ENCODE measurements at places on chromosomes 1 and 21.

DNA sequence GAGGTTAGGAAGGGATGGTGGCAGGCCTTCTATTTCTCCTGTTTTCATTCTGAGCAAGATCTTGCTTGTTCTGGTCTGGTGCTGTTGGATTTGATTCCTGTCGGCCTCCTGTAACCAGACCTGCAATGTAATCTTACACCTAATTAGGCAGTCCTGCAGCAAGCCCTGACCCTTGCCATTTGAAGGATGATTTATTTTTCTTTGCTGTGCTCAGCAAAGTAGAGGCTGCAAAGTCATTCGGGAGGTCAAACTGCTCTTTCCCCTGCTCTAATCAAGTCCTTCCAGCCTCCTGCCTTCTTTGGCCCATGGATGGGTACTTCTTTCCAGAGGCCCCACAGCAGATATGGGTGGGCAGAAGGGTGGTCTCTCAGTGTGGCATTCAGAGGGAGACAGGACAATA lies 417.7 kb upstream of the USP24 start:
- no peak for DNase-seq

DNA sequence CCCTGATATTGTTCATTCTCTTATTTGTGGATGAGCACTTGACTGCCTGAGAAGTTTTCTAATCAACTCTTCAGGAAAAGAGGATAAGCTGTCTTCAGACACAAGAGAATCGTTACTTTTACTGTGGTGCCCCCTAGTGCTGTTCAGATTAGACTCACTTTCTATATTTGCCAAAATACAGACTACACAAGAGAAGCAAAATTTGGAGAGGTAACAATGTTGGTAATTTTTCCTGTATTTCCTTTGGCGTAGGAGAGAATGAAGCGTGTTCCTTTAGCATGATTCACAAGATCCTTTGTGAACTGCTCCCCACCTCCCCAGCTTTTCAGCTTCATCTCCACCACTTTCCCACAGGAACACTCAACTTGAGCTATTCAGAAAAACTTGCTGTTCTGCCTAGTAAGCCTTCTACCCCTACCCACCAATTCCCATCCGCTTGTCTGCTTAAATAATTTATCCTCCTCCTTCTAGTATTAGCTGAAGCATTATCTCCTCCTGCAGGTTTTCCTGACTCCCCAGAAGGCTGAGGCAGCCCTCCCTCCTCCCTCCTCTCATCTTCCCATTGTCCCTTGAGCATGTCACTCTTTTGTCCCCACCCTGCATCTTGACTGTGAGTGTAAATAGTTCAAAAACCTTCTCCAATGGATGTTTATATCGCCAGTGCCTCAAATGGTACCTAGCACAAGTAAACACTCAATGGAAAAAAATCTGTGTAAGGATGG lies 4.5 kb downstream of the TNFSF4 start:
- no peak for DNase-seq

DNA sequence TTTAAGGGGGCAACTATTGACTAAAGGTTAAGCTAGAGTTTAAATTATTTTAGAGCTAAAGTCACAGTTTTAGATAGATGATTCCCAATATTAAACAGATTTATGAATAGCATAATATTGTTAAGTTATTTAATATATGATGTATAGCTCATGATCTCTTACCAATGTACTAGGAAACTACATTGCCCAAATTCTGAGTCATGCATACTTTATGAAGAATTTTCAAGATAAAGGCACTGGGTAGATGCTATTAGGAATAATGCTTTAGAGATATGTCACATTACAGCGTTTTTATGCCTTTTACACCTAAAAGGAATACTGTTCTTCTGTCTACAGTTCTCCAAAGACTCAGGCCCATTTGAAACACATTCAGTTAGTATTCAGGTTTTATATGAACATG lies 215.1 kb downstream of the NCAM2 start:
- DNase-seq, result no peak

- DNase-seq, result no peak
Measured at GRCh38 chr1:85087659-85088407, 39.5 kb upstream of the MCOLN3 start.

- no peak for DNase-seq
Measured at GRCh38 chr1:37987679-37988078, 2.1 kb downstream of the SF3A3 start.

GRCh38 chr1:79792219-79792930 lies 785.8 kb upstream of the ADGRL4 start:
- no peak for DNase-seq

DNA sequence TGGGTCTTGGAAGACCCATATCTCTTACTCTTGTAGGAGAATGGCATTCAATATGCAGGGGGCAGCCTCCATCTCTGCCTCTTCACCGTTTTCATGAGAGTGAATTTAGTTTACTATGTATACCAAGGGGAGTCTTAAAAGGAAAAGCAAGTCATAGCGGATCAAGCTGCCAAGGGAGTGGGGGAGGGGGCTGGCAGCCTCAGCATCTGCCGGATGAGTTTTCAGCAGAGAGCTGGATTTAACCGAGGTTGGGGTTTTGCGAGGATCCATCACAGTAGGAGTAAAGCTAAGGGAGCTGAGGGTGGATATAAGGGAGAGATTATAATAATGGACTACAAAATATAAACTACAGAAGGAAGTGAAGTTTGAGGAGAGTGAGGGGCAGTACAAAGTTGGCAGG lies 9.9 kb downstream of the CD160 start:
- no peak for DNase-seq

DNA sequence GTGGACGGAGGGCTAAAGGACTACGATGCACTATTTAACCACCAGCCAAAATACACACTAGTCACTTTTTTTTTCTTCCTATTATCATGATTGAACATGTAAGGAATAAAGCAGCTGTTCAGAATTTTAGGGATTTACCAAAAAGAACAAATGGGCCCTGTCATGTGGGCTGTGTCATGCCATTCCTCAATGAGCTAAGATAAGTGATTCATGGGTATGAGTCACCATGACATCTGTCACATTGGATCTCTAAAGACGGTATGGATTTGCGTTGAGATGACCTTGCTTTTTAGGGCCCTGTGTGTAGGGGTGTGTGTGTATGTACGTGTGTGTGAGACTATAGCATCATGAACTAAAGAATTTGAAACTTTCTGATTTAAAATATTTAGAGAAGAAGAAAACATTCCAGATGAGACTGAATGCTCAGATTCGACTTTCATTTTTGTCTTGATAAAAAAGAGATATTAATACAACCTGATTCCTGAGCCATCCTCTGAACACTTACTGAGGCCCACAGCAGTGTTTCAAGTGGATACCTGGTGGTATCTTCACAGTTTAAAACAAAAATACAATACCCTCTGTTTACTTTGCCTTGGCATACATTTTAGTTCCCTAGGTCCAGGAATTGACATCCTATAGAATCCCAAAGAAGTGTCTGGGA lies 246.1 kb upstream of the DUSP10 start:
- no peak for DNase-seq

- DNase-seq, result peak; percentile 72
Measured at GRCh38 chr1:151837197-151837596, 2.4 kb downstream of the C2CD4D start.

GRCh38 chr1:221105578-221105977 lies 226.3 kb downstream of the HLX start:
- DNase-seq, result no peak

GRCh38 chr1:119724611-119725218 lies 13.0 kb downstream of the PHGDH start:
- DNase-seq, result no peak

DNA sequence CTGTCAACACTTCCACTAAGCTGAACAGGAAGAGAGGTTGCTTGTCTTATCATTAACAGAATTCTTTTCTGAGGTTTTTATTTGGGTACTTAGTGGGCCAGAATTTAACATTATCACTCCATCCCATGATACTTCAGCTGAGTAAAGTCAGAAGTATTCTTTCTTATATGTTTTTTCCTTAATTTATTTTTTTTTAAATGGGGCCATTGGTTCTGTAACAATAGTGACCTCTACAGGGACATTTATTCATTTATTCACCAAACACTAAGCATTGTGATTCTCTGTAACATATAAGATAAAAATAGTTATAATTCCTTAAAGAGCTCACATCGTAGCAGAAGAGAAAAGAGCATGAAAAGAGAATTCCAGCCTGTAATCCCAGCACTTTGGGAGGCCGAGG lies 9.8 kb downstream of the GREM2 start:
- DNase-seq, result no peak

DNA sequence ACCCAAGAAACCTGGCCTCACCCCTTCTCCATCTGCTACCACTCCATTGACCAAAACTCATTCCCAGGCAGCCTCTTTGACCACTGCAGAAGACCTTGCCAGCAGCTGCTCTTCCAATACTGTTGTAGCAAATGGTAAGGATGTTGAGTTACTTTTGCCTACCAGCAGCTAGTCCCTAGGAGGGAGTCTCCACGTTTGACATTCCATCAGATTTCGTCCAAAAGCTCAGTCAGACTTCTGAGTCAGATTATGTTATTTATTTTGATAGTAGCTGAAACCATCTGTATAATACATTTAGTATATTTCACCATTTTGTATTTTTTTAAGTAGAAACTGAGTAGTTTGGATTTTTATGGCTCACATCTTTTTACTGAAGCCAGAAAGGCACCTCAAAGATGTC lies 51.5 kb upstream of the WNT2B start:
- no peak for DNase-seq

GRCh38 chr1:223242971-223243370 lies 99.9 kb upstream of the TLR5 start:
- DNase-seq, result no peak

GRCh38 chr1:202023001-202023433 lies 12.6 kb downstream of the ELF3 start:
- DNase-seq, result no peak

- no peak for DNase-seq
Measured at GRCh38 chr21:14243874-14244273, 27.9 kb downstream of the RBM11 start.

DNA sequence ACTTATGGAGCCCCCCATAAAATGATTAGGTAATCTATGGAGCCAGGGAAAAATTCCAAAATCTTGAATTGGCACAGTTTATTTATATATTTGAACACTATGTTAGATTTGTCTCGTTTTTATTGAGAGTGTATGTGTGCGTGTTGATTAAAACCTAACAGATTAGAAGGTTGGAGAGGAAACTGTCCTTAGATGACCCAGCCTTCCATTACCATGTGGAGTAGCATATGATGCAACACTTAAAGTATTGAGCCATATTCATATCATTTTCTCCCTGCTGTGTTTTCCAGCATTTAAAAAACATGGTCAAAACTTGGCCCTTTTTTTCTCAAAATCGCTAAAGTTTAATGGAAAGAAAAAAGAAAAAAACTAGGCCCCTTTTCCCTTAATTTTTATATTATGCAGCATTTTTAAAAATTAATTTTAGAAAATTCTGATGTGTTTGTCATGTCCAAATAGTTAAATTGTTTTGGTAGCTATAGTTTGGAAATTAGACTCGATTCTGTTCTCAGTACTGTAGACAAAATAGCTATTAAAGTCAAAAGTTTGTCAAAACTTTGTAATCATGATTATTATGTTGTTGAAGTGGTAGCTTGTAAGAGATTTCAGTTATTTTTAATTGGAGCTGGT lies 2.3 kb downstream of the LRRC8D start:
- no peak for DNase-seq

- peak; percentile 68 for DNase-seq
Measured at GRCh38 chr21:31293986-31294385, 50.1 kb downstream of the TIAM1 start.

DNA sequence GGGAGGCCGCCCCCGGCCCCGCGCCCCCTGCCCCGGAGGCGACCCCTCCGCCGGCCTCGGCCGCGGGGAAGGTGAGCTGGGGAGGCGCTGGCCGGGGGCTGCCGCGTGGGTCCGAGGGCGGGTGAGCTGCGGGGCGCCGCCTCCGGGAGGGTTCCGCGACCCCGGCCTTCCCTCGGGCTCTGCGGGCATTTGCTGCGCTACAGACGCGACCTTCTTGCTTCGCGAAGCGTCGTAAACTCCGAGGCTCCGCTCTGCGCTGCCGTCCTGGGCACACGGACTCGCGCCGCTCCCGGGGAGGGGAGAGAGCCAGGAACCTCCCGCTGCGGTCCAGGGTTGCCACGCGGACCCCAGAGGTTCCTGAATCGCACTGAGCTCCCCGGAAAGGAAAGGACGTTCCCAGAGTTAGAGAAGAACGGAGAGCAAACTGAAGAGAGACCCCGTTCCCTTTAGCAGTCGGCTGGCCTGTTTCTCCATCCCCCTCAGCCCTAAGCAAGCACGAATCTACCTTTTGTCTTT lies 345 bp downstream of the SLX9 start:
- DNase-seq, result no peak

DNA sequence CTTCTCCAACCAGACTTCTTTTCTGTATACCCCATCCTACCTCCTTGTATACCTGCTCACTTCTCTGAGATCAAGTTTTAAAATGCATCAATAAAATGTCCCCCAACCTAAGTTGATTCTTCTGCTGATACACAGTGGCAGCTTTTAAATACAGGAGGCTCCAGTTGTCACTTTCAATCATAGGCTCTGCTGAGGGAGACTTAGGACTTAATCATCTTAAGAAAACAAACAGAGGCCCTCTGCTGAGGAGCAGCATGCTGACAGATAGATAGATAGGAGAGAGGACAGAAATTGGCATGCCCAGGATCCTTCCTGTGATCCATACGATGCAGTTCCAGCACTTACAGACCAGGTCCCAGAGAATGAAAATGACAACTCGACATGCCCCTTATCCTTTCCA lies 311.0 kb upstream of the PROX1 start:
- DNase-seq, result no peak

- no peak for DNase-seq
Measured at GRCh38 chr1:78281580-78281979, 209.2 kb upstream of the PTGFR start.

DNA sequence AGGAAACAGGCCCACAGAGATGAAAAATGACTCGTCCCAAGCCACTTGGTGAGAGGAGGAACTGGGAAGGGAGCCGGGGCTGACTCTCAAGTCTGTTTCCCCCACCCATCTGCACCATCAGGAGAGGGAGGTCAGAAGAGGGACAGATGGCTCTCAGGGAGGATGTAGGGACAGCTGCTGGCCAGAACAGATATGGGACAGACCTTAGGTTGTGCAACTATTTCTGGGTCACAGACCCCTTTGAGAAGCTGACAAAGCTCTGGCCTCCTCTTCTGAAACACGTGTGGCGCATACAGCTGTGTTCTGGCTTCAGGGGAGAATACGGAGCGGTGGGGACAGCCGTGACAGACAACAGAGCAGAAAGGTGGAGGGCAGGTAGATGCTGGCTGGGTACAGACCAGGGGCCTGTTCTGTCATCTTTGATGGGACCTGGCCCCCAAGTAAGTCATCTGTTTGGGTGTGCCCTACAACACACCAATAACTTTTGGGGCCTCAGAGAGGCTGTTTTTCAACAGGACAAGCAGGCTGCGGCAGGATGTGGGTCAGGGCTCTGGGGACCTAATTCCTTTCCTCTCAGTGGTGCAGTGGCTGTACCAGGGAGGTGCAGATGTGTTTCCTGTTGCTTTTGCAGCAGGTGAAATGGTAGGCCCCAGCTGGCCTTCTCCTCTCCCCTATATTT lies 7.3 kb downstream of the SH3BGRL3 start:
- DNase-seq, result peak; percentile 79

GRCh38 chr1:176364236-176364905 lies 98.6 kb upstream of the PAPPA2 start:
- no peak for DNase-seq

- no peak for DNase-seq
Measured at GRCh38 chr1:164709541-164710278, 150.7 kb downstream of the PBX1 start.

- no peak for DNase-seq
Measured at GRCh38 chr1:160161965-160162705, 10.7 kb downstream of the ATP1A4 start.

GRCh38 chr1:98086796-98087441 lies 166.1 kb upstream of the DPYD start:
- no peak for DNase-seq
